ENCODE measurements at places on chromosomes 7 and 10.

DNA sequence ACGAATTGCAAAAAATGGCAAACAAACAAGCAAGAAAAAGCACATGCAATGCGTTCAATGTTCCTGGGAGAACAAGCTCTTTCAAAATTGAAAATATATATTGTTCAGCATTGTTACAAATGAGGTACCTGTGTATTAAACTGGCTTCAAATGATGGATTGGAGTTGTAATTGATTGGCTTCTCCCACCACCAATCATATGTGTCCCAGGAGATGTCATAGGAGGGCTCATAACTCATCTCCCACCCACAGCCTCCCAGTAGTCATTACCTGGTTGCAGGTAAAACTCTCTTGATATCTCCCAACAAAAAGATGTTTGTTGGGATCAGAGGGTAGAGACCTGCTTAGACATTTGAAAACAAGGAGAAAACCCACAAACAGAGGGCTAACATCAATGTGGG, 302.9 kb downstream of the BAMBI start:
- peak; percentile 33 for DNase-seq

GRCh38 chr10:99507265-99507664, 25.5 kb upstream of the NKX2-3 start:
- DNase-seq: no peak

- peak; percentile 10 for DNase-seq
Observed at GRCh38 chr7:5872326-5872725, 8.3 kb upstream of the OCM start.

DNA sequence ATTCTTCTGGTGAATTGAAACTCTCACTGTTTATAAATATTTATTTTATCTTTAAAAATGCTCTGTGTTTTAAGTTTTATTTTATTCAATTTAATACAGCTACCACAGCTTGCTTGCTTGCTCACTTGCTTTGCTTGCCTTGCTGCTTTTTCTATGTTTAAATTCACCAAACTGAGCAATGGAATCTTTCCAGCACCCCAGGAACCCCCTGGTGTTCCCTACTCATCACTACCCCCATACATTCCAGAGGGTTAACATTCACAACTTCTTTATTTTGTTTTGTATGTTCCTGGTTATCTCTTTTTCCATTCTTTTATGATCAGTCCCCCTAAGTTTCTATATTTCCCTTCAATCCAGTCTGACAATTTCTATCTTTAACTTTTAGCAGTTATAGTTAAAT, 166.5 kb upstream of the COL1A2 start:
- DNase-seq: peak; percentile 72

- DNase-seq: no peak
Observed at GRCh38 chr7:143120691-143121405, 11.0 kb upstream of the PIP start.

DNA sequence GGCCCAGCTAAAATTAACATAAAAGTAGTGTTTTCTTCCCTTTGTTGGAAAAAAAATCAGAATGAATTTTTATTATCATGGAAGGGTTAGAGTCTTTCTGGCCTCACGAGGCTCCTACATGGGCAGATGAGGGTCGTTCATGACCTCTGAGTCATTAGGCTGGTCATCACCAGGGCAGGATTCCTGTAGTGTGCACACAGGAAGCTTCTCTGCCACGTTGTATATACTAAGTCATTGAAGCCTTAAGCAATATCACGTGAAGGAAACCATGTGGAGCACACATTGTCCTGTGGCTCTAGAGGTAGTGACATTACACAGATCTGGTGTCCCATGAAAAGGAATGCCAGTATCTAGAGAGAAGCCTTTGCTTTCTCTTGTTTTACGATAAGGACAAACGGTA, 84.7 kb upstream of the C1QL3 start:
- DNase-seq: no peak

DNA sequence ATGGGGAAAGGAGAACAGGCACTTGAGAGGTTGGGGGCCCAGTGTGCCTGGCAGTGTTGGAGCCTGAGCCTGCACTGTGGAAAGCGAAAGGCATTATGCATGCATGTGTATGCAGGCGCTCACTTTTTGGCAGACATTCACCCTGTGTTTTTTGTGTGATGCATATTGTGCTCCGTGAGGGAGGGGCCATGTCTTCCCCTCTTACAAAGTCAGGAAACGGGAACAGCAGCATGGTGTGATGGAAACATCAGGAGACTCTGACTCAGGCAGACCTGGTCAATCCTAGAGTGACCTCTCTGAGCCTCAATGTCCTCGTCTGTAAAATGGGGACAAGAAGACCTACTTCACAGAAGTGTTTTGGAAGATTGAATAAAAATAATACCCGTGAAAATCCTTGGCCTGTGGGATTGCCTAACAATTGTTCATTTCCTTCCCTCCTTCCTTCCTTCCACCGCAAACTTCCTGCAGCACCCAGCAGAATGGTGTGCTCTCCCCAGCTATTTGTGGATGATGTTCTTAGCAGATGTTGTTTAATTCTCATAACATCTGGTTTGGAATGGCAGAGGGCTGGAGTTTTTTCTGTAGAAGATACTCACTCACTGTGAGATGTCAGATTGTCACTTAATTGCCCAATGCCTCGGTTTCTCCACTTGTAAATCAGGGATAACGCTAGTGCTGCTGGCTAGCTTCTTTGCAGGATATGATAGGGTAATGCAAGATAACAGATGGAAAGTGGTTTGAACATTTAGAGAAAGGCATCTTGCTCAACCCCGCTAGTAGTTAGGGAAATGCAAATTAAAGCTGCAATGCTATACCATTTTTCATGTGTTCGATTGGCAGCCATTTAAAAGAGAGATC, 39.8 kb downstream of the CDH23 start:
- DNase-seq: no peak

- peak; percentile 83 for DNase-seq
Observed at GRCh38 chr7:71846160-71846559, 566.0 kb downstream of the CALN1 start.

DNA sequence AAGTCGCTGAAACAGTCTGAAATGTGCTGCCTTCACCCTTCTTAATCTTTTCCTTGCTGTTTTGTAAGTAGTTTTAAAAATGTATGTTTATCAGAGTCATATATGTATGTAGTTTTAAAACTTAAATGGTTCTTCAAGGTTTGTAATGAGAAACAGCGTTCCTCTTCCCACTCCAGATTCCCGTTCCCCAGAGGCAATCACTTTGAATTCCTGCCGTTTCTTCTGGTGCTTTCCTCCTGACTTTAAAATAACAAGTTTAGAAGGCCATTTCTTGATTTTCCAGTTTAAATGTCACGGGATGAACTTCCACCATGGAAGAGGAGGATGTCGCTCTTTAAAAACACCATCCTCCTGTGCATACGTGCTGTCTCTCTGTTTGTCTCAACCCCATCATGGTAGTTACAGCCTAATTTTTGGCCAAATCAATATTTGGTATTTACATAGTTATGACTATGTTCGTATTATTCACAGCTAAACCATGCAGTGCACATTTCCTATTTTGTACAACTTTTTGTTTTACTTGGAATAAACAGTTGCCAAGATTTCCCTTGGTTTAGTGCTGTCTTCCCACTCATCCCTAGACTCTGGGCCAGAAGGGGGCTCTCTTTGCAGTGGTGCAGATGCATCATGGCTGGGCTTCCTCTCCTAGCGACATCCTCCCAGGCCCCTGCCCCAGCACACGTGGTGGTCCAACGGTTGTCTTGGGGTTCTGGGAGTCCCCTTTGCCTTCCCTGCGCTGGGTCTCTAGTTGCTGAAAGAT, 151.4 kb downstream of the PTPN20 start:
- peak; percentile 64 for DNase-seq

GRCh38 chr10:123149568-123150270, 1.8 kb downstream of the HMX2 start:
- DNase-seq: peak; percentile 56

DNA sequence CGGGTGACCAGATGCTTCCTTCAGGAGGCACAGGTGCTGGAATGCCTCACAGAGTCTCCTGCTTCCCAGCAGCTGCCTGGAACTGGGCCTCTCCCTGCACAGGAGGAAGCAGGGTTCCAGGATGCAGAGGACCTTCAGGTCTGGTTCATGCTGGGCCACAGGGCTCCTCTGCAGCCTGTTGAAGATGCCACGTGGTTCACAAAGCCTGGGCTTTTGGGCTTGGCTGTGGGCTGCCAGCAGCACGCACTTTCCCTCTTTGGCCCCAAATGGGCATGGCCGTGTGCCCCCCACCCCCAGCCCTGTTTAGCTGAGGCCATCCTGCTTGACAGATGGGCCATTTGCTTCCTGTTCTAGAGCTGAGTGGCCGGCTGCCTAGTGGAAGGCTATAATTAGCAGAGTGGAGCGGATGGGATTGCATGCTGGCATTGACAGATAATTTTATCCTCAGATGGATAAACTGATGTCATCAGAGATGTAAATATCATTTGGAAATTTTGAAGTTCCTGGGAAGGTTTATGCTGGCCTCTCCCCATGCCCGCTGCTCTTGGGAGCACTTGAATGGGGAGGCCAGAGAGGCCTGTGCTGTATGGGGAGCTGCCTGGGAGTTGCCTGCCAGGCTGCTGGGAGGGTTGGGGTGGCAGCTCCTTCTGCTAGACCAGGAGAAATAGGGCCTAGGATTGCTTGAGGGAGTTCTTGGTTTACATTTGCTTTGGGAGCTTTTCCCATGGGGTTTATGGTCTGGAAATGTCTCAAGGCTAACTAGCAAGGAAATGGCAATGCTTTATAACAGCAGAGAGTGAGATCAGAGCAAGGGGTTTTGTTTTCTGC, 28.2 kb downstream of the TSPAN15 start:
- no peak for DNase-seq

GRCh38 chr7:108442039-108442568, 14.1 kb downstream of the NRCAM start:
- DNase-seq: no peak

GRCh38 chr7:91343420-91343960, 79.3 kb downstream of the FZD1 start:
- no peak for DNase-seq

- no peak for DNase-seq
Observed at GRCh38 chr10:10045765-10046028, 972.0 kb upstream of the CELF2 start.

DNA sequence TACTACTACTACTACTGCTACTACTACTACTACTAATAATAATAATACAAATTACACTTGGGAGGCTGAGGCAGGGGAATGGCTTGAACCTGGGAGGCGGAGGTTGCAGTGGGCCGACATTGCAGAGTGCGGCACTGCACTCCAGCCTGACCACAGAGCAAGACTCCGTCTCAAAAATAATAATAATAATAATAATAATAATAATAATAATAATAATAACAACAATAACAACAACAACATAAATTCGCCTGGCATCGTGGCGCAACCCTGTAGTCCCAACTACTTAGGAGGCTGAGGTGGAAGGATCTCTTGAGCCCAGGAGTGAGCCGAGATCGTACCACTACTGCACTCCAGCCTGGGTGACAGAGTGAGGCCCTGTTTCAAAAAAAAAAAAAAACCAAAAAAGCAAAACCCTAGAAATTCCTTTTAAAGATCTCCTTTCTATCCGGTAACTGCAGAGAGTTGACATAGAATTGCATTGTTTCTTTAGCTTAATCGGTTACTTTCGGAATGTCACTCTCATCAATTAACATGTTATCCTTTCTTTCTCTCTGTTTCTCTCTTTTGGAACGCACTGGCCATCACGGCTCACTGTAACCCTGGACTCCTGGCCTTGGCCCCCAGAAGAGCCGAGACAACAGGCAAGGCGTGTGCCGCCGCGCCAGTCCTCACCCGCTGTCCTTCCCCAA, 972 bp downstream of the PHYH start:
- no peak for DNase-seq

- DNase-seq: peak; percentile 69
Observed at GRCh38 chr7:114083166-114084001, 164.6 kb upstream of the PPP1R3A start.

DNA sequence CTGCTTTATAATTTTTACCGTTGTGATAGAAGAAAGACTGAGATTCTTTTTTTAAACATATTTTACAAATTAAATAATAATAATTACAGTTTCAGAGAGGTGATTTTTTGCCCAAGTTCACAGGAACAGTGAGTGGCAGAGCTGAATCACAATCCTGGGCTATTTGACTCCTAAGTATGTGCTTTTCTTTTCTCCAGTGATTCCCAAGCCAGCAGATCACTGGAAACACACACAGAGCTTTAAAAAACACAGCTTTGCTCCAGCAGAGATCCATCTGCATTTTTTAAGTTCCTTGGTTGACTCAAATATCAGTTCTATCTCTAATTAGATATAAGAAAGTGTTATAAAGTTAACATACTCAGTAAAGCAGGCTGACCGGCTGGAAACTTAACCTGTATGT, 69.0 kb downstream of the AHR start:
- DNase-seq: no peak

GRCh38 chr7:81062755-81063154, 143.9 kb upstream of the SEMA3C start:
- no peak for DNase-seq

- no peak for DNase-seq
Observed at GRCh38 chr10:14660831-14661230, 113.9 kb downstream of the FAM107B start.

GRCh38 chr10:128400564-128400963, 274.3 kb upstream of the MKI67 start:
- DNase-seq: no peak

GRCh38 chr7:44224080-44224973, 23.5 kb downstream of the YKT6 start:
- no peak for DNase-seq

- no peak for DNase-seq
Observed at GRCh38 chr7:27917774-27918314, 177.9 kb downstream of the TAX1BP1 start.

- no peak for DNase-seq
Observed at GRCh38 chr7:94445696-94446194, 51.0 kb downstream of the COL1A2 start.

GRCh38 chr10:56296618-56297017, 64.4 kb downstream of the ZWINT start:
- peak; percentile 23 for DNase-seq

GRCh38 chr10:123331438-123331837, 177.2 kb downstream of the BUB3 start:
- no peak for DNase-seq

DNA sequence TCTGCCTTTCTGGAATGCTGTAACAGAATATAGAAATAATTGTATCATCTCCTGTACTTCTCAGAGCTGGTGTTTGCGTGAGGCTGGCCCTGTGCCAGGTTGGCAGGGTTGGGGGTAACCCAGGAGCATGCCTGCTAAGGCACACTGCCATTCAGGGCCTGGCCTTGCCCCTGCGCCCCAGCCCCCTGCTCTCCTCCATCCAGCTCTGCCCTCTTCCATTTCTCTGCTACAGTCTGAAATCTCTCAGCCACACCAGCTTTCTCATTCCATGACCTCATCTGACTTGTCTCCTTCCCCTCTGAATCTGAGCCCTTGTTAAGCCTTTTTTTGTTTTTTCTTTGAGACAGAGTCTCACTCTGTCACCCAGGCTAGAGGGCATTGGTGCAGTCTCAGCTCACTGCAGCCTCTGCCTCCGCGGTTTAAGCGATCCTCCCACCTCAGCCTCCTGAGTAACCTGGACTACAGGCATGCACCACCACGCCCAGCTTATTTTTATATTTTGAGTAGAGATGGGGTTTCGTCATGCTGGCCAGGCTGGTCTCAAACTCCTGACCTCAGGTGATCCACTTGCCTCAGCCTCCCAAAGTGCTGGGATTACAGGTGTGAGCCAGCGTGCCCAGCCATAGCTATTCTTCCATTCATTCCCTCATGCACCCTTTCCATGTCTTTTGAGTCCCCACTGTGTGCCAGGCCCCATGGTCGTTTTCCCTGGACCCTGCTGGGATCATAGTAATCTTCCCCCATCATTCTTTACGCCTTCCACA, 206.8 kb downstream of the CUX1 start:
- no peak for DNase-seq

Measured in GM23338 (cell line).